ENCODE measurements at places on chromosomes 7 and 10. TPM values are rescaled to one million over a fixed set of nuclear protein-coding genes. Genes with fewer than 3 reads are reported as not detected.

DNA sequence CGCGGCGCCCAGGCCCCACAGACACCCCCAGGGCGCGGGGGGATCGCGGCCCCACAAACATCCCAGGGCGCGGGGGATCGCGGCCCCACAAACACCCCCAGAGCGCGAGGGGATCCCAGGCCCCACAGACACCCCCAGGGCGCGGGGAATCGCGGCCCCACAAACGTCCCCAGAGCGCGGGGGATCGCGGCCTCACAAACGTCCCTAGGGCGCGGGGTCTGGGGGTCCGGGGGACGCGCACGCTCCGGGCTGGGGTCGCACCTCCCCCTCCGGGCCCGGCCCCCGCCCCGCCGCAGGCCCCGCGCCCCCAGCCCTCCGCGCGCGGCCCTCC, 382 bp downstream of the DIP2C start:
- DNase-seq: no peak

DNA sequence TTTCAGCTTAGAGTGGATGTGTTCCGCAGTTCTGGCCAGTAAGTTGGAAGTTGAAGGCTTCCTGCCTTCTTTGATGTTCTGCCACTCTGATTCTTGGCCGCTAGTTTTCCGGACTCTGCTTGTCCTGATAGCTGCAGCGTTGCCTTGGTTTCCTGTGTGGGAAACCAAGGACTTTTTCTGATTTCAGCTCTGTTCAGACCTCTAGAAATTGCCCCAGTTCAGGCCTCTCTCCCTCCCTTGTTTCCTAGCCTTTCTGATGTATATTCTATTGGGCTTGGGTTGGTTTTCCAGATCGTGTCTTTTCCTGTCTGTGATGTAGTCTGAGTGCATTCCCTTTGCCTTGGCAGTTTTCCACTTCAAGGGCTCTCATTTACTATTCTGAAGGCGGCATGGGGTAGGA, 318.7 kb downstream of the BBS9 start:
- DNase-seq: no peak

DNA sequence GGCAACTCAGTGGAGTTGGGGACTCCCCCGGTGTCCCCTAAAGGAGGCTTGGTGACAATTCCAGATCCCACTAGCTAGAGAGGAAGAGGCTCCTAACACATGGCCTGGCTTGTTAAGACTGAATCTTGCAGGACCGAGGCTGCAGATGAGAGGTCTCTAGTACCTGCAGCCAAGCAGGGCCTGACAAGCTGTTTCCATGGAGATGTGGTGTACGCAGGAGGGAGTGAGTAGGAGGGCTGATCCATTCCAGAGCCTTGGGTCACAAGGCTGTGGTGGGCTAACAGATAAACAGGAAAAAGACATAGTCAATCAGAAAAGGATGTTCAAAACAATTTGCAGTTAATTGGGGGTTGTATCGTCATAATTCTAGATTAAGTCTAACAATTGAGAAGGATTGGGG, 77.3 kb upstream of the MKLN1 start:
- DNase-seq: no peak

GRCh38 chr7:94333810-94334209, 60.9 kb upstream of the COL1A2 start:
- no peak for DNase-seq

GRCh38 chr10:21572578-21572977, 38.5 kb downstream of the MLLT10 start:
- no peak for DNase-seq

The HOXA10 gene
- polyA plus RNA-seq: not detected

- DNase-seq: no peak
These were observed 202.9 kb downstream of the RPS24 start for GRCh38 chr10:78236416-78237015.

The KEL gene
- 0.31 TPM for polyA plus RNA-seq

The C10orf143 gene
- polyA plus RNA-seq: 7.0 TPM

The FAM13C gene
- 3.1 TPM for polyA plus RNA-seq

The AKR1C4 gene
- not detected for polyA plus RNA-seq

GRCh38 chr7:23115991-23116390, 10.4 kb downstream of the KLHL7 start:
- DNase-seq: no peak

All from pancreas (tissue), 10 donors.